ENCODE measurements at places on chromosomes 6 and 20. TPM values are rescaled to one million over a fixed set of nuclear protein-coding genes. Genes with fewer than 3 reads are reported as not detected.

Gene PROKR2
- total RNA-seq: not detected

Gene DEF6
- total RNA-seq: 0.51 TPM

GRCh38 chr20:37411408-37412219, 65.7 kb downstream of the SRC start:
- no peak for DNase-seq

GRCh38 chr6:65633501-65633900, 73.5 kb downstream of the EYS start:
- DNase-seq: no peak

DNA sequence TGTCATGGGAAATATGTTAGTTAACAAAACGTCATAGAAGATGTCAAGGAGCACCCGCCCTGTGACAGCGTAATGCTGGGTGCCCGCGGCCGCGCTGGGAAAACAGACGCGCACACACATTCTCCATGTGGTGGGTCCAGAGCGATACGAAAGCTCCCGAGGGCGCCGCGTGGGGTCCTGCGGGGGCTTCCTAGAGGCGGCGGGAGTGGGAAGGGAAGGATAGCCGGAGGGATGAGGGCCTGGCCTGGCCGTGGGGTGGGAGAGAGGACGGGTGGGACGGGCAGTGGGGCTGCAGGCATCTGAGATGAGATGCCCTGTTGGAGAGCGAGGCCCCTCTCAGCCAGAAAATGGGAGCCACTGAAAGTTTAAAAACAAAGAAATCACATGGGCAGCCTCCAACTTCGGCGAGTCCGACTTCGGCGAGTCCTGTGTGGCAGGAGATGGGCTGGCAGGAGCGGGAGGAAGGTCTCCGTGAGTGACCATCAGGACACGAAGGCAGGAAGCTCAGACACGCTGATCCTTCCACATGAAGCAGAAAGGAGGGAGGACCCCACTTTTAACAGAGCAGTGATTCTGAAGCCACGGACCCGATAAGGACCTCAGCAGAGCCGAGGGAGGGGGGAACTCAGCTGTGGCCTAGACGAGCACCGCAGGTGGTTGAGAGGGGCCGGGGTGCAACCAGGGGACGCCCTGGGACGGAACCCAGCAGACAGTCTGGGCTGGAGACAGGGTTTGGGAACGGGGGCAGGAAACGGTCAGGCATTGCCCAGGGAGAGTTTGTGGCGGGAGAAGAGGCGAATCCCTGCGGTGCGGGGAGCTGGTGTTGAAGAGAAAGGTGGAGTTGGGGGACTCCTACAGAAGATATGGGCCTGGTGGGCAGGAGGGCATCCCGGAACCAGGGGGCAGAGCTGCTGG, 114.1 kb upstream of the FRMD1 start:
- DNase-seq: no peak

All from dermis microvascular lymphatic vessel endothelial cell (primary cell).